ENCODE measurements at places on chromosomes 2 and 18.

DNA sequence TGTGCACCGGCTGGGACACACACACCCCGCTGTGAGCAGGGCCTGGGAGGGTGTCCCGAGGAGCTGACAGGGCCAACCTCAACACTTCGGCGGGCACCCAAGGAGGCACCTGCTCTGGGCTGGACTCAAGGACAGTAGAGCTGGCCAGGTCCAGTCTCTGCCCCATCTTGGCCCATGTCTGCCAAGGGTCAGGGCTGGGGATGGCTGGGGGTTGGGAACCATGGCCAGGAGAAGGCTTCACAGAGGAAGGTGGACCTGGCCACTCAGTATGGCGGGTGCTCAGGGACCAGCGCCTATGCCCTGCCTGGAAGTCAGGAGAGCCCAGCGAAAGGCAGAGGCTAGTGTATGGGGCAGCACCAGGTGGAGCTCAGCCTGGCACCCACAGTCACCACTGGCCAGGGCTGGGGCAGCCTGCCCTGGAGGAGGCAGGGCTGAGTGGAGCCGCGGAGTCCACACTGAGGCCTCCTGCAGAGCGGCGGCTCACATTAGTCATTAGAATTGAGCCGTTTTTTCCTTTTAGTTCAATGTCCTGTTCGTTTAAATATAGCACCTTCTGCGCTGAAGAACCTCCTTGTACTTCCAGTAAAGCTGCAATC, 4.2 kb downstream of the ERFE start:
- no peak for DNase-seq

GRCh38 chr2:111618226-111618977, 265.6 kb downstream of the ANAPC1 start:
- no peak for DNase-seq

- no peak for DNase-seq
Observed at GRCh38 chr2:43082903-43083677, 143.3 kb downstream of the ZFP36L2 start.

DNA sequence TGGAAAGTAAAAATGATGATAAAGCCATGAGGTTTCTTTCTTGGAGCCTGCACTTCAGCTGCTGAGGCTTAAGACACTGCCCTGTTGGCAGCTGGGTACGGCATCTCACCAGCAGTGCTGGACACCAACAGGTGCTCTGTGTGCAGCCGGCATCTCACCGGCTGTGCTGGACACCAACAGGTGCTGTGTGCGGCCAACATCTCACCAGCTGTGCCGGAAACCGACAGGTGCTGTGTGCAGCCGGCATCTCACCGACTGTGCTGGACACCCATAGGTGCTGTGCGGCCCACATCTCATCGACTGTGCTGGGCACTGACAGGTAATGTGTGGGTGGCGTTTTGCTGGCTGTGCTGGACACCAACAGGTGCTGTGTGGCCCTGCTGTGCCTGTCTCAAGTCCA, 190.8 kb downstream of the TMEM18 start:
- DNase-seq: no peak

DNA sequence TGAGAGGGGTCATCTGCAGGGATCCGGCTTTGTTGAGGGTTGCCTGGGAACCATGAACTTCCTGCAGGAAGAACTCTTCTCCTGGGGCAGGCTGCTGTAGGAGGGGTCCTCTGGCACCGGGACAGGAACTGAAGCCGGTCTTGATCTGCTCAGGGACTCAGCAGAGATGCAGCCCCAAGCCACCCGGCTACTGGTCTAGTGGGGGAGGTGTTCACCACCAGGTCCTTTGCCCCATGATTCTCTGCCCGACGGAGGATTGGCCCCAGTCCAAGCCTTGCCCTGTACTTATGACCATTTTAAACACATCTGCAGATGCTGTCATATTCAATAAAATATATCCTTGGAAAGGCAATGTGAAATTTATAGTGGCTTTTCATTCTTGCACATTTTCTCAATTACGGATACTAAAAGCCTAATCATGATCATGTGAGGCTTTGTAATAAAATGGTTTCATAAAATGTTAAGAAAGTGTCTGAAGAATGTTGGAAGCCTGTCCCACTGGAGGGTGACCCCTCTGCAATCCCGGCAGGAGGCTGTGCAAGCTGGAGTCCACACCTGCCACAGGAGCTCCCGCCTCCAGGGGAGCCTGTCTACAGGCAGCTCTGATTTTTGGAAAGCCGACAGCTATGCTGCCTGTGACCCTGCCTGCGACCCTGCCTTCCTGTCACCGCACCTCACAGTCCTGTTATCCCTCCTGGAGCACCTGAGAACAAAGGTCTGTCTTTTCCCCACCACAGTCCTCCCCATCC, 98.8 kb upstream of the TAF1B start:
- no peak for DNase-seq

GRCh38 chr2:195468771-195469170, 188.3 kb upstream of the SLC39A10 start:
- DNase-seq: no peak

GRCh38 chr18:77052297-77052982, 80.1 kb downstream of the MBP start:
- no peak for DNase-seq

DNA sequence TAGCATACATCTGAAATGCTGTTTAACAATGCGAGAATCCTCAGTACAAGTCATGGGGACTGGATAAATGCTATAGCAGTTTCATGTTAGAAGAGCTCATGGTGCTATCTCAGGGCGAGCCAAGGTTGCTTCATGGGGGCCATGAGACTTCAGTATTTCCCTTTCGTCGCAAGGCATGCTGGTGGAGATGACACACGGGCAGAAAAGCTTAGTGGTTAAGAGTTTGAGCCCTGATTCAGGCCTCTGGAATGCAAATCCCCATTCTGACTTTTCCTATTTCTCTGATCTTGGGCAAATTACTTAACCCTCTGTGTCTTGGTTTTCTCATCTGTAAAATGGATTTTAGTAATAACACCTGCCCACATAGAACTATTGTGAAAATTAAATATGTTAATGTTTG, 57.4 kb upstream of the EPHA4 start:
- no peak for DNase-seq

DNA sequence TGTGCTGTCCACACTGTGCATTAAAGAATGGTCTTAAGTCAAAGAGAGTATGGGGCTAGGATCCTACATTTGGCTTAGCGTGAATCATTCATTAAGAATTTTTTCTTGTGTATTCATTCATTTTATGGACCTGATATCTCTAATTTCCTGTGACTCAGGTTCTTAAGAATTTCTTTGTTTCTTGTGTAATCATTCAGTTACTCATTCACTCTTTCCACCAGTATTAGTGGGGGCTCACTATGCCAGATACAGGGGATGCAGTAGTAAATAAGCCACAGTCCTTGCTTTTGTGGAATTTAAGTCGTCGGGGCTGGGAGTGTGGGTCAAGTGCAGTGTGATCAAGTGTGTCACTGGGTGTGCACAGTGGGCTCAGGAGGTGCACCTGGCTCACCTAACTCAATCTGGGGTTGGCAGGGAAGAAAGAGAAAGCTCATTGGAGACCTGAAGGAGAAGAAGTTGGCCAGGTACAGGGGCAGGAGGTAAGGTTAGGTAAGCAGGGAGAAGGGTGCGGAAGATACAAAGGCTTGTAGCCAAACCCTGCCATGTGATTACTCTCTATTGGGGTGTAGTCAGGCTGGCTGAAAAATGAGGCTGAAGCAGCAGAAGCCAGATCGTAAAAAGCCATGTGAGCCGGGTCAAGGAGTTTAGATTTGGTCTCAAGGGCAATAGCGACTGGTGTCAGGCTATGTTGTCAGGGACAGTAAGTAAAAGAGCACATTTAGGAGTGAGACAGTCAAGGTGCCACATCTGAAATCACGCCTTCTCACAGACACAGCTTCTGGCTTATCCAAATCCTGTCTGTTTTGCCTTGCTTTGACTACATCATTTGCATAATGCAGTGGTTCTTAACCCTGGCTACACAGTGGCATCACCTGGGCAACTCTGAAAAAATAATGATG, 67.2 kb downstream of the KCTD1 start:
- DNase-seq: no peak

- no peak for DNase-seq
Observed at GRCh38 chr2:219282943-219283581, 3.9 kb downstream of the DNAJB2 start.

- no peak for DNase-seq
Observed at GRCh38 chr2:74179063-74179865, 585 bp upstream of the MOB1A start.
